Activated CD4-positive, alpha-beta T cell treated with anti-CD3 and anti-CD28 coated beads, Interleukin-2, amount 50 U/mL, for 48 hours (primary cell): ENCODE measurements at places on chromosomes 1 and 21.

DNA sequence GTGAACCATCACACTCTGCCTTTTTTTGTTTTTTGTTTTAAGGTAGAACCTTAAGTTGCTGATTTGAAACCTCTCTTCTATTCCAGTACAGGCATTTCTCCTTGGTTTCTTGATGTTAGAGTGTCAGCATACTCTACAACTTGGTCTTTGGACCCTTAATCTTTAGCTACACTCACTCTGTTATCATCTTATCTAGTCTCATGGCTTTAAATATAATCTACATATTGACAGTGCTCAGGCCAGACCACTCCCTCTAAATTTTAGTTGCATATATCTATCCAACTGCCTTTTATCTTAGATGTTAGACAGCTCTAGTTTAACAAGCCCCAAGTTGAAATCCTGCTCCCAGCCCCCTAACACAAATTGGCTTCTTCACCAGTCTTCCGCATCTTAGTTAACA lies 22.1 kb downstream of the NME7 start:
- no peak for DNase-seq

DNA sequence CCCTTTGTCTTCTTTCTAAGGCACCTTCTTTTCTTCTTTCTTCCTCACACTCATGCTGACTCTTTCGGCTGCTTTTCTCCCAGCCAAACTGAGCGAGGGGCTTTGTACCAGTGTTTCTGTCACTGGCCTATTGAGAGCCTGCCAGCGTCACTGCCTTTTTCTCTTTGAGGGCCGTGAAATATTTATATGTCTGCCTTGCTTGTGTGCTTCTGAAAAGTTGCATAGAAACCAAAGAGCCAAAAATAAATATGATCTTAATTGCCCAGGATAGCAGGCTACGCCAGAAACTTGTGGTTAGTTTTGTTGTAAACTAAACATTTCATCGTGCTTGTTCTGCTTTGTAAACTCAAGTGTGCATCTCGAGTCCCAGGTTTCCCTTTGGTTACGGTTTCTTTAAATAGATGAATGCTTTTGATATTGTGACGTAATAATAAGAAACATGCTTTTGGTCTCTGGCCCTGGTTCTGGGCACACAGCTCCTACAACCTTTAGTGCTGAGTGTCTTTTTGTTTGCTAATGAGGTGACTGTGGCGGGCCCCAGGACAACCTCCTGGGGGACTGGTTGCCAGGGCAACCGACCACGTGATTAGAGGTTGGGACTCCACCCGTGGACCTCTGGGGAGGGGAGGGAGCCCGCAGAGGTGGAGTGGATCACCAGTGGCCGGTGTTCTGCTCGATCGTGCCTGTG lies 10.8 kb downstream of the SLC37A1 start:
- DNase-seq = peak; percentile 16

- no peak for DNase-seq
Measured at GRCh38 chr1:237152506-237153335, 110.7 kb downstream of the RYR2 start.

DNA sequence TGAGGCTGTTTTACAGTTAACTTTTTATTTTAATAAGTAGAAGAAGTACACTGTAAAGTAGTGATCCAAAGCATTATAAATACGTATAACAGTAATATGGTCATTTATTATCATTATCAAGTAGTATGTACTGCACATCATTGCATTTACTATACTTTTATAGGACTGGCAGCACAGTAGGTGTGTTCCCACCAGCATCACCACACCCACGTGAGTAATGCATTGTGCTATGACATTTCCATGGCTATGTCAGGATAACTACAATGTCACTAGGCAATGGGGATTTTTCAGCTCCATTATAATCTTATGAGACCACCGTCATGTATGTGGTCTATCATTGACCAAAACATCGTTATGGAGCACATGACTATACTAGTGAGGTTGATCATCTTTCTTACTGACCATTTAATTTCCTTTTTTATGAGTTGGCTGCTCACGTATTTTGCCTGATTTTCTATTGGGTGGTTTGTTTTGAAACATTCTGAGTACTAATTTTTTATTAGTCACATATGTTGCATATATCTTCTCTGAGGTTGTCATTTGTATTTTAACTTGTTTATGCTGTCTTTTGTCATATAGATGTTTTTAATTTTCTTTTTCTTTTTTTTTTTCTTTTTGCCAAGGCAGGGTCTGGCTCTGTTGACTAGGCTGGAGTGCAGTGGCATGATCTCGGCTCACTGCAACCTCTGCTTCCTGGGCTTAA lies 25.3 kb upstream of the SHCBP1L start:
- DNase-seq = no peak

- DNase-seq = no peak
Measured at GRCh38 chr1:27876341-27877114, 4.2 kb downstream of the THEMIS2 start.

DNA sequence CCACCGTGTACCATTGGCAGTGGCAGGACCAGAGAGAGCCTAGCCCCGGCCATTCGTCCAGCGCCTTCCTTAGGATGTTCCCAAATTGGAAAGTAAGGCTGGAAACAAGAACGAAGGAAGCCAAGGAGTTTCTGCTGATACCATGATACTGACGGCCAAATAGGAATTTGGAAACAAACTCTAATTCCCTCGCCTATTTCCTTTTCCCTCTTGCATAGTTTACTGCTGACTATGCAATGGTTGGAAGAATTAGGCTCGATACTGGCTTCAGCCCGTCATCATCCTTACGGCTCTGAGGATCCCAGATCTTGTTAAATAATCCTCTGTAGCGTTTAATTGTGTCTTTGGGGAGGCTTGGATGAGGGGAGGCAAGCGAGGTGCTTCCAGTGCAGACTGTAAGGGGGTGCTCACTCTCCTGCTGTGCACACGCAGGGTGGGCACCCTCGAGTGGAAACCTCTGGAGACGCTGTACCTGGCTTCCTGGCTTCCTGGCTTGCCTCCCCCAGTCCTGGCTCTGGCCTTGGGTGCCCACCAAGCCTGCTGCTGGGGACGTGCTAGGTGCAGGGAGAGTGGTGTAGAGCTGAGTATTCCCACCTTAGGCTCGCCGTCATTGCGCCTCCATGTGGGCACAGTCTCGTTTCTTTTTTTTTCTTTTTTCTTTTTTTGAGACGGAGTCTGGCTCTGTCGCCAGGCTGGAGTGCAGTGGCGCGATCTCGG lies 27.4 kb upstream of the CAMTA1 start:
- no peak for DNase-seq

GRCh38 chr1:147451628-147452027 lies 89.7 kb upstream of the BCL9 start:
- no peak for DNase-seq

DNA sequence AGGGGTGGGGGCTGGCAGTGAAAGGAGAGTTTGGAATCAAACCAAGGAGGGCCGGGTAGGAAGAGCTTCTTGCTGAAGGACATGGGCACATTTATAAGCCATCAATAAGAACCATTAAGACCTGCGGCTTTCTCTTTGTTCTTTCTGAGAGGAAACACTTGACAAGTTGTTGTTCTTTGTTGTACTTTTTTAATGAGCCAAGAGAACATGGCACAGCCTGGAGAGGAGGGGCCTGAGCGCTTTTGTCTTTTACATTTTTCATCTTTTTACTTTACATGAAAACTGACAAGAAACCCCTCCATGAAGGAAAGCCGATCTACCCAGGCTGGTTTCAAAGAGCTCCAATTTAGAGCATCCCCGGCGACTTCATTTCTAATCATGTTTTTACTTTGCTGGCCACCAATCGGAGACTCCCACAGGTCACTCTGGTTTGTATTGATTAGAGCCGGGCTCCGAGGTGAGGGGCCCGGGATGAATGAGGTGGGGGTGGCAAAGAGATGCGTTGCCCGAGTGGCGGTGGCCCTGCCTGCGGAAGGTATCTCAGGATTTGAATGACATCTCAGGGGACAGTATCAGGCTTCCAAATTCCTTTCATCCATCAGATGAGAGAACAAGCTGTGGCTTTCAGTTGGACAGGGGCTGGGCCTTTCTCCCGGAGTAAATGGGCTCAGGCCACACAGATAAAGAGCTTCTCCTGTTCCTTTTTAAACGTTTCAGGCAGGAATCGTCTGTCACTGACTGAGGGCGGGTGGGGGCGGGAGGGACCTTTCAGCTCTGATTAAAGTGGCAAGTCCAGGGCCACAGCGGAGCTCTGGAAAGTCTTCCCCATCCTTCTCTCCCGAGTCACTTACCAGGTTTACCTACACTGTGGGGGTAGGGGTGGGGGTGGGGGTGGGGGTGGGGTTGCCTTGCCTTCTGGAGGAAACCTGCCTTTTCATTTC lies 138.8 kb upstream of the ARHGEF16 start:
- DNase-seq = no peak
